ENCODE measurements at places on chromosomes 1 and 21.

- DNase-seq = no peak
These were observed 380 bp downstream of the COL18A1 start for GRCh38 chr21:45405271-45405818.

GRCh38 chr1:47852006-47852718 lies 145.0 kb downstream of the TRABD2B start:
- no peak for DNase-seq

DNA sequence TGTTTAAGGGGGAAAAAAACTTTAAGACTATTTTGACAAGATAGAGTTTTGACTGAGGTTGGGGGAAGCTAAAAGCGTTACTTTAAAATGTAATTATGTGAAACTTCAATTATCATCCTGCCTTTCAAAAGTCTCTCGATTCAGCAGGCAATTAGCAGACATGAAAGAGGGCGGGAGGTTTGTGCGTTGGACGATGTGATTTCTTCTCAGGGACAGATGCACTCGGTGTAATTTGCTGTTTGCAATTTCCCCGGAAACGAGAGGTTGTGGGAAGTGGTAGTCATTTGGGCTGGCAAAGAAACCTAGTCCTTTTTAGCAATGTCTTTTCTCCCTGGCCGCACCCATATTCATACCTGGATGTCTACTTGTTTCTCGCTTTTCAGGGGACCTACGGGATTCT lies 27.1 kb downstream of the KAZN start:
- no peak for DNase-seq

DNA sequence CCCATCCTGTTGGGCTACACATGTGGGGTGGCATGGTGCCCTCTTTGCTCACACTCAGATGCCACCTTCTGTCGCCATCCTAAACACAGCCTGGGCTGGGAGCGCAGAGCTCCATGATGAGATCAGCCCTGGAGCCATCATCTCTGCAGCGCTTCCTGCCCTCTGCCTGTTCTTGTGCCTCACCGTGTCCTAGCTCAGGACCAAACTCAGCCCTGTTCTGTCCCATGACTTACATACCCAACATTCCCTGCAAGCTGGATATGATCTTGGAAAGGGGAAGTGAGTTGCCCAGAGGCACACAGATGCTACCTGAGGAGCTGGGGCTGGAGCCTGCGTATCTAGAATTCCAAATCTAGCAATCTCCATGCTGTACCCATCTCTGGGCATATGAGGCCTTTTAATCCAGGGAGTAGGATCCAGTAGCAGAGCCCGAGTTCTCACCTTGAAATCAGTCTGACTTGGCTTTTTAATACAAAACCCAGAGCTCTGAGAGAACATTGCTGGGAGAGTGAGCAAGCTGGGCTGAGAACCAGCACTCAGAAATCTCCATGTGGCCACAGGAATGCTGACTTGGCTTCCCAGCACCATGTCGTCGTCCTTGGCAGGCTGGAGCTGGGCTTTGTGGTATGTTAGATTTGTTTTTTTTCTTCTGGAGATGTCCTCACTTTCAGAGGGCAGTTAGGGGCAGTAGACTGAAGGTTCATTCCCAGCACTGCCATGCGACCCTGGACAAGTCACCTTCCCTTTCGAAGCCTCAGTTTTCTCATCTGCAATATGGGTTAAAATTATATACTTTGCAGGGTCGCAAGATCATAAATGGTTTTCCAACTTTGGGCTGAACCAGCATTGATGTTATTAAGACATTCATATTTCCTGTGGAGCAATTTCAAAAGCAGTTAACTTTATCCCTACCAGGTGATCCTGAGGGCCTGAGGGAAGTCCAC lies 2.6 kb downstream of the ALPL start:
- no peak for DNase-seq

GRCh38 chr21:34933609-34934335 lies 115.3 kb downstream of the RUNX1 start:
- no peak for DNase-seq

DNA sequence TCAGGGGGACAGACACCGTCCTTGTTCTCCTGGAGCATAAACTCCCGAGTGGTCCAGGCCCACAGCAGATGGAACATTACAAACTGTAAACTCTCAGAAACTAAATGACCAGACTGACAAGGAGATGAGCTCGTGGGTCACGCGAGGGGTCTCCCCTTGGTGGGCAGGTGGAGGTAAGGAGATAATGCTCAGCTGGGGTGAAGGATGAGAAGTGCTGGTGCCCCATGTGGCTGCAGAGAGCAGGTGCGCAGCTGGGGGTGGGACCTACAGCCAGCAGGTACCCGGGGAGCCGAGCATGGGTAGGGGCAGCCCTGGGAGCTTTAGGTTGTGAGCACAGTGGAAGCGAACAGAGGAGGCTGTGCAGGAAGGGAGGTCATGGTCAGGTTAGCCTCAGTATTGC lies 40.1 kb downstream of the AJAP1 start:
- DNase-seq = no peak

DNA sequence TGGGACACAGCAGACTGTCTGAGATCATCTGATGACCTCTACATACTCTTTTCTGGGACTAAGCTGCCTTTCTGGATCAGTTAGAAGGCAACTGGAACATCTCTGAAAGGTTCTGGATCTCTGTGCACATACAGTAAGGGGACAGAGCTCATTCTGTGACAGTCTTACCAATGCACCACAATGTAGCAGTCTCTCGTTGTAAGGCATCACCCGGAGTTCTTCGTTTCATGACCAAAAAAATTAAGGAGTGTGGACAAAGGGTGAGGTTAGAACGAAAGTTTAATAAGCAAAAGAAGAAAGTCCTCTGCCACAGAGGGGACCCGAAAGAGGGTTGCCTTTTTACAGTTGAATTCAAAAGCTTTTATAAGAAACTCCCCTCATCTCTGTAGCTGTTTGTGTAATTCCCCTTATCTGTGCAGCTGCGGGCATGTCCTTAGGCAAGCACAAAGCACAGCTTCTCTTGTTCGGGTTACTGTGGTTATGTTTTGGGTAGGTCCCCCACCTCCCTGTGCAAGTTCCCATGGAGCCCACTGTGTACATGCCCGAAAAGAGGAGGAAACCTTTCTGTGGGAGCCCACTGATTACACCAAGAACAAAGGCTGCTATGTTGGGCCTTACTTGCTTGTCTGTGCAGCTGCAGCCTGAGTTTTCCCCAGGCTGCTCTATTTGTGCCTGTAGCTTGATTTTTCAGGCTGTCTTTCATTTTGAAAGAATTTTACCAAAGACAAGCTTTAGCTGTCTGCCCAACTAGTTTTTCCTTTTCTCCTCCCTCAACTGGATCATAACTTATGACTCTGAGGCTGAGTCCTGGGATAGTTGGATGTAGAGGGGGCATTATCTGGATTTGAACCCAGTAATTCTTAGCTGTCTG lies 53.1 kb upstream of the CACNA1E start:
- DNase-seq = no peak

DNA sequence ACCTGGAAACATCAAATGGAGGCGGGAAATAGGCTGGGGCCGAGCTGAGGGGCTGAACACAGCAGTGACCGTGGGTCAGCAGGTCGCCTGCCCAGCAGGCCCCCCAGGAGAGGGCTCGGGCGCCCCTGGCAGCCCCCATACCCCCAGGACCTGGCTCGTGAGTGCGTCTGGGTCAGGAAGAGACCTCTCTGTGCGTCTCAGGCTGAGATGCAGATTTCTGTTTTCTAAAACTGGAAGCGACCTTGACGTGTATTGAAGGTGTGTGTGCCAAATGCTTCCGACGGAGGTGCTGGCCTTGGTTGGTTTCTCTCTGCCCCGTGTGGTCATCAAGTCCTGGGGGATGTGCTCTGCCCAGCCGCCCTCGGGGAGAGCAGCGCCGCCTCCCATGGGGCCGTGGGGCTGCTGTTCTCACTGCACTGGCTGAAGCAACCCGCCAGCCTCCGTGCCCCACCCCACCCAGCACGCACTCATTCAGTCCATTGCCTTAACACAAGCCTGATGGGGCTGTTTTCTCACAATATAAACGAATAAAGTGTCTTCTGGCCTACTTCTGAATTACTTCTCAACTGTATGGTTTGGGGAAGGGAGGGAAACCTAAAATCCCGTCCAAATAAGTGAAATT lies 7.4 kb downstream of the PEX10 start:
- DNase-seq = no peak

DNA sequence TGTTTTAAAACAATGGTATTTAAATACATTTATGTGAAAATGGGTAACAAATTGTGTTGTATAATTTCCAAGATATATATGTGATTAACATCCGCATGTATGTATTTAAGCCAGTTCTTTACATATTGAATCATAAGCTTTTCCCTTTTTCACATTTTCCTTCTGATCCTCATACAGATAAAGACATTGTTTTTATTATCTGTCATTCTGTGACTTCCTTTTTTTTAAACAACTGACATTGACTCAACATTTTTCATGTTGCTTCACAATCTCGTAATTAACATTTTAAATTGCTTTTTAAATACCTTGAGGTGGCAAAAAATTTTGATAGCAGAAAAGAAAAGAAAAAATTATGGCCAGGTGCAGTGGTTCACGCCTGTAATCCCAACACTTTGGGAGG lies 1.4 kb downstream of the STXBP3 start:
- no peak for DNase-seq

DNA sequence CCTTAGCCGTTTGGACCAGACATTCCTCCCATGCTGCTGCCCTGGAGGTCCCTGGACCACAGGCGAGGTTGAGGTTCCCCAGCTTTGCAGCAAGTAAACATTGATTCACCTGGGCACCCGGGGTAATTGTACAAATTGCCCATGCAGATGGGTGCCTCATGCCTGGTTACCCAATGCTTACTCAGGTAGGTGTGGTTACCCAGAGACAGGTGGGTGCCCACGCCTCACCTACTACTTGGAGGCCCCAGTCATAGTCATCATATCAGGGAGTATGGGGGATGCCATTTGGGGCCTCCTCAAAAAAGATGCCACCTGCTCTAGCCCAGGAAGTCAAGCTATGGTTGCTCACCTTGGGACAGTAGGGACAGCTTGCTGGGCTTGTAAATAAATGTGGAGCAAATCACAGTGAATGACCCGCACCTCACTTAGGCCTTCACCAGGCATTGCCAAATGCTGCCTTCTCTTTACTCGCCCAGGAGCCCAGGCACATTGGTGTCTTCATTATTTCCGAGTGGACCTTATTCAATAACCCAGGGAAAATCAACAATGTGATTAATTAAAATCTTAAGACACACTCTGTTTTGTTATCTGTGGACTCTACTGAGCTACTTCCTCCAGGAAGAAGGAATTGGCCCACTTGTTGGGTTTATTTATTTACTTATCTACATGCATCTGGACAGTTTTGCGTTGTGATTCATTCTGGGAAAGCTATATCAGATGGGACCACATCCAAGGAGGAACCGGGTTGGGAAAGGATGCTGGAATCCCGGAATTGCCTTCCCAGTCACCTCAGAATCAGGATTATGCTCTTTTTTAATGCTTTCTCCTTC lies 35.6 kb upstream of the GRHL3 start:
- peak; percentile 82 for DNase-seq

DNA sequence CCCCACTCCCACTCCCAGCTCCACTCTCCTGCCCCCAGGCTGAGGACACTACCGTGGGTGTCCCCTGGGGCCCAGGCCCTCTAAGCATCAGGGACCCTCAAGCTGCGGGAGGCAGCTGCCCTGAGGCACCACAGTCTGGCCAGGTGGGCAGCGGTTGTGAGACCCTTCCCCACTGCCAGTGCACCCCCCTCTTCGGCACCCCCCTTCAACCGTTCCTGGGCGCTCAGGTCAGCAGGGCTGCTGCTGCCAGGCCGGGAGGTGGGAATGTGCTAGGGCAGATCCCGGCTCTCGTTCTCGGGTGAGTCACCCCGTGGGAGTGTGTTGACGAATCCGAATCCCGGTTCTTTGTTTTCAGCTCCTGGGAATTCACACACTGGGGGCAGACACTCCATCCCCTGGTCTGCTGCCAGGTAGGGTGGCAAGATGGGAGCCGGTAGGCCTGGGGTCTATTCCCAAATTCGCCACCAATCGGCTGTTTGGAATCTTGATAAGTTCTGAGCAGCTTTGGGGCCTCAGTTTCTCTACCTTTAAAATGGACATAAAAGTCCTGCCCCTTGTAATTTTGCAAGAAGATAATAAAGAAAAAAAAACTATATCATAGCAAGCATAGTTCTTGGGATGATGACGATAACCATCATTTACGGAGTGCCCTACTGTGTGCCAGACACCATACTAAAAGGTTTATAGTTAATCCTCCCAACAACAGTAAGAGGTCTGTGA lies 28.5 kb upstream of the CASZ1 start:
- DNase-seq = peak; percentile 27

DNA sequence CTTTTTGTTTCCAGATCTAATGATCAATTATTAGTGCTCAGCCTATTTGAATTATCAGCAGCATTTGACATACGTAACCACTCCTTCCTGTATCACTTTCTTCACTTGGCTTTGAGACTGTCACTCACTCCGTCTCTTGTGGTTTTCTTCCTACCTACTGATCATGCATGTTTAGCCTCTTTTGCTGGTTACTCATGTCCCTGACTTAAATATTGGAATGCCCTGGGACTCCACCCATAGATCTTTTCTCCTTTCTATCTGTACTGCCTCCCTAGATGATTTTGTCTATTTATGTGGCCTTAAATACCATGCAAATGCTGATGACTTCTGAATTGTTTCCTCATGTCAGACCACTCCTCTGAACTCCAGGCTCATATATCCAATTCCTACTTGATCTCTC lies 57.7 kb upstream of the PDE4B start:
- no peak for DNase-seq

GRCh38 chr1:25617625-25618432 lies 1.2 kb downstream of the MAN1C1 start:
- DNase-seq = no peak

GRCh38 chr1:192453360-192453992 lies 122.1 kb upstream of the RGS1 start:
- DNase-seq = no peak

DNA sequence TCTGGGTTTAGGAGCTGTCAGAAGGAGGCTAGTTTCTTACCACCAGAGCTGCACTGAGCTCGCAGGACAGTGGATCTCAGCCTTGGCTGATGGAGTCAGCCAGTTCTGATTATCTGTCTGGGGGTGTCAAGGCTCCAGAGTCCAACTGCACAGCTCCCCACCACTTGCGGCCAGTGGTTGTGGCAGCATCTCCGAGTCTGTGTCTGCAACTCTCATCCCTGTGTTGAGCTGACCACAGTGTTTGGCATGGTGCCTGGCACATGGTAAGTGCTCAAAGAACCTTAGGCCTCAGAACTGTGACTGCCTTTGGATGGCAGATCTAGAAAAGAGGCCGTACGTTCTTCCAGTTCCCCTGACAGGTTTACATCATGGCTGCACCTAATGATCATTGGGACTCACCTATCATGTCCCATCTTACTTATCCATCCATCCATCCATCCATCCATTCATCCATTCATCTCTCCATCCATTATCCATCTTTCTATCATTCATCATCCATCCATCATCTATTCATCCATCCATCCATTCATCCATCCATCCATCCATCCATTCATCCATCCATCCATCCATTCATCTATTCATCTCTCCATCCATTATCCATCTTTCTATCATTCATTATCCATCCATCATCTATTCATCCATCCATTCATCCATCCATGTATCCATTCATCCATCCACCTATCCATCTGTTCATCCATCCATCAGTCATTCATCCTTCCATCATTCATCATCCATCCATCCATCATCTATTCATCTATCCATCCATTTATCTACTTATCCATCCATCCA lies 114.5 kb downstream of the CRYAA start:
- no peak for DNase-seq

Measured in HT-29 (cell line).